Left kidney (tissue), 8 donors: ENCODE measurements at places on chromosomes 13 and 19.

DNA sequence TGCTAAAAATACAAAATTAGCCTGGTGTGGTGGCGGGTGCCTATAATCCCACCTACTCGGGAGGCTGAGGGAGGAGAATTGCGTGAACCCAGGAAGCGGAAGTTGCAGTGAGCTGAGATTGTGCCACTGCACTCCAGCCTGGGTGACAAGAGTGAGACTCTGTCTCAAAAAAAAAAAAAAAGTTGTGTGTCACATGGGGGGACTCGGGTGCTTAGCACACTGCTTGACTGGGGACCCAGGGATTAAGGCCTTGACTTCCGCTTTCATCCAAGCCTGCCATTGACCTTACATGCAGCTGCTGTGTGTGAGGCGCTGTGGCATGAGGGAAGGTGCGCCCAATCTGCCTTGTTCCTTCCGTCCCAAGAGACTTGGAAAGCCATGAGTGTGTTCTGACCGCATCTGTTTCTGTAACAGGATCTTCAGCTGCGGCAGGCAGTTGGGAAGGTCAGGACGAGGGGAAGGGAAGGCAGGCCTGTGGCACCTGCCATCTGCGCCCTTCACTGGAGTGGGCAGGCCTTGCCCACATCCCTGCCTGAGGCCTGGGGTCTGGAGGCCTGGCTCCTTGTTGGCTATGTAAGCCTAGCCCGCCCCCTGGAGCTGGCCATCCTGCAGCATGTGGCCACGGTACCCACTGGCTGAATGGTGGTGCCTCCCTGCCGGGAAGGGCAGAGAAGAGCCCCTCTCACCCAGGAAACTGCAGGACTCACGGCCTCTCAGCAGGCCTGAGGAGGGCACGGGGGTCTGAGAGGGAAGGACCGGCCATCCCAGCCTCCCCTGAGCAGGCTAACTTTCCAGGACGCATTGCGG, 23.0 kb downstream of the PPP1R37 start:
- no peak for DNase-seq

DNA sequence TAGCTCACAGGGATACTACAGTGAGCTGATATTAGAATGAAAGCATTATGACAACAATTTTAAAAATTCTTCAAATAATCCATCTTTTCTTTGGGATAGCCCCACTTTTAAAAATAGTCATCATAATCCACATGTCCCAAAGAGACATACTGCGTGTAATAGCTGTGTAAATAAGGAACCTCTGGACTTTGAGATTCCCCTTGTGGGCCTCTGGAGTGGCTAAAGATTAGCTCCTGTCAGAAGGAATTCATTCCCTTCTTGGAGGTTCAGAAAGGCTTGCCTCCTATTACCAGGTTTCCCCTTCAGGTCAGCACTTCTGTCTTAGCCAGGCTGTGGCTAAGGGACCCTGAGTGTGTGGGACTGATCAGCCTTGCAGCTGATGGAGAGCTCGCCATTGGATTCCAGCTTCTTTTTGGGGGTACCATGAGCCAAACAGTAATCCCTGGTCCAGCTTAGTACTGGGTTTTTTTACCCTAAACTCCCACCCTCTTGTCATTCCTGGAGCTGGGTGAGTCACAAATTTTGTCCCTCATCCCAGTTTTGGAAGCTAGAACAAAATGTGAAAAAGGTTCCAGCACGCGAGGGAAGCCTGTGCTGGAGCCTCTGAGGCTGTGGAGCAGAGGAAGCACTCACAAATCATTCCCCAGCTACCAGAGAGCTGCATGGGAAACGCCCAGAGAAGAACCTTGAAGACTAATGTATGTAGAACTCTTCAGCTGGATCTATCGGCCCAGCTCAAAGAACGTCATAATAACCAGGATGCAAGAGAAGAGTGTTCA, 96.7 kb downstream of the RNASEH2B start:
- DNase-seq: no peak

GRCh38 chr13:33252135-33252534, 33.4 kb downstream of the STARD13 start:
- no peak for DNase-seq

DNA sequence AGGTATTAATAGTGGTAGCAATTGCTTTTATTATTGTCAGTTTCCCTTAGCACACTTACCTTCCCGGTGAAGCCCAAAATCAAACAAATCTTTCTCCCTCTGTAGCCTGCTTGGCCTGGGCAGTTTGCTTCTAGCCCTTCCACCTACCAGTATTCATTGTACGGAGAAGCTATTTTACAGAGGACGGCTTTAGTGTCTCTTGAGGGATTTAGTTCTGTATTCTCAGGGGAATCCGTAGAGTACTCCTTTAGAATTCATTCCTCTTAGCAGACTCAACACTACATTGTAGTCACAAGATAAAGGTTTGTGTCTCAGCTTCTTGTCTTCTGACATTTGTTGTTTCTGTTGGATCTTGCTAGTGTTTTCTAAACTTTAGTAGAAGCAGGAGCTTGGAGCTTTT, 24.1 kb upstream of the WTIP start:
- no peak for DNase-seq

DNA sequence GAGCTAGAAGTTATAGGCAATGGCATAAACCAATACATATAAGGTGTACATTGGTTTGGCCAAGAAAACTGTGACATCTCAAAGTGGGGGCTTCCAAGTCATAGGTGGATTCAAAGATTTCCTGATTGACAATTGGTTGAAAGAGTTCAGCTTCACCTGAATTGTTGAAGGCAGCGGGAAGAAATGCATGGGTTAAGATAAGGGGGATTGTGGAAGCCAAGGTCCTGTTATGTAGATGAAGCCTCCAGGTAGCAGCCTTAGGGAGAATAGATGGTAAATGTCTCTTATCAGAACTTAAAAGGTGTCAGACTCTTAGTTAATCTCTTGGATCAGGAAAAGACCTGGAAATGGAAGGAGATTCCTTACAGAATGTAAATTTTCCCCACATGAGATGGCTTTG, 26.0 kb downstream of the ATP8A2 start:
- no peak for DNase-seq

GRCh38 chr19:43519436-43520088, 7.4 kb downstream of the ETHE1 start:
- peak; percentile 88 for DNase-seq

DNA sequence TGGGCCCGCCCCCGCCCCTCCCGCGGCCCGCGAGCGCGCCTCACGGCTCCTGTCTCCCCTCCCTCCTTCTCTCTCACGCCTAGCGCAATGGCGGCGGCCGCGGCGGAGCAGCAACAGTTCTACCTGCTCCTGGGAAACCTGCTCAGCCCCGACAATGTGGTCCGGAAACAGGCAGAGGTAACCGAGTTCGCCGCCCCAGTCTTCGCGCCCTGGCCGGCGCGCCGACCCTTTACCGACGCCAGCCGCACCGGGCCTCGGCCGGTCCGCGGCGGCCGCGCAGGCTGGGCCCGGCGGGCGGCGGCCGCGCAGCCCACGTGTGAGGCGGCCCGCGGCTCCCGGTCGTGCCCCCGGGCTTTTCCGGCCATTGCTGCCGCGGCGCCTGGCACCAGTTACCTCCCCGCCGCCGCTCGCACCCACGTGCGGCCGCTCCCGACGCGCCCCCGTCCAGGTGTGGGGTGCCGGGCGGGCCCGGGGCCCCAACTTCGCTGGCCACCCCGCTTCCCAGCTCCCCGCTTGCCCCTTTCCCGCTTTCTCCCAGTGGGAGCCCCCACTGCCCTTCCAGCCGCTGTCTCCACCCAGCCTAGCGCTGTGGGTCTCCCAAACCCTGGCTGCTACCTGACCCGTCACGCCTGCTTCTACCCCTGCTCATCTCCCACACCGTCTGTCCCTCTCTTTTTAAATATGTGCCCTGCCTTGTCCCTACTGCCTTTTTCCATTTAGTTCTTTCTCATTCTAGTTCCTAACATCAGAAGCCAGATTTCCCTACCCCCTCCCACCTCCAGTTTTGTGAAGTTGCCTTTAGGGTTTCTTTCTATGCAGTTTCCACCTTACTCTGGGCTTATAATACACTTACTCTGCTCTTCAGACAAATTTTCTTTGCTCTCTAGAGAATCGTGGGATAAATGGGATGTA, 23.4 kb downstream of the IPO5 start:
- DNase-seq: peak; percentile 25

GRCh38 chr13:110914331-110915056, 375 bp downstream of the ANKRD10 start:
- peak; percentile 74 for DNase-seq

DNA sequence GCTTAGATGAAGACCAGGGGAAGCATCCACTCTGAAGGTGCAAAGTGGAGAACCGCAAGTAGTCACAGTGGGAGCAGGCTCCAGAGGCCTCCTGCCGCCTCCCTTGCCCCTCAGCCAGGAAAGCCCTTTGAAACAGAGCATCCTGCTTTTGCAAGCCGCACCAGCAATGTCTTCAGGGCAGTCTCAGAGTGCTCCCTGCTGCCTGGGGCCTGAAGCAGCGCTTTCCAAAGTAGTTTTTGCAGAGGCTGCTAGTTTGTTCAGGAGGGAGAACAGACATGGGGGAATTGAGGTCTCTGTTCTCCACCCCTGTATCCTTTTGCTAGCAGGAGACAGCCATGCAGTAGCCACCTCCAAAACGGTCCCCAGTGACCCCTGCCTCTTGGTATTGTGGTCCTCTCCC, 15.8 kb upstream of the POP4 start:
- DNase-seq: no peak

- peak; percentile 90 for DNase-seq
These were observed at the start of gene ZNF793 for GRCh38 chr19:37506387-37507166. Gene ZNF793, plus strand, starts transcription at chr19:37506939. Its CDS starts 16,501 bp downstream, at chr19:37523440.

GRCh38 chr13:113084094-113084942, 21.3 kb upstream of the F7 start:
- DNase-seq: no peak

GRCh38 chr19:38182536-38183210, 41.3 kb downstream of the DPF1 start:
- no peak for DNase-seq

- no peak for DNase-seq
These were observed 2.5 kb downstream of the TMEM190 start for GRCh38 chr19:55379174-55379573.

DNA sequence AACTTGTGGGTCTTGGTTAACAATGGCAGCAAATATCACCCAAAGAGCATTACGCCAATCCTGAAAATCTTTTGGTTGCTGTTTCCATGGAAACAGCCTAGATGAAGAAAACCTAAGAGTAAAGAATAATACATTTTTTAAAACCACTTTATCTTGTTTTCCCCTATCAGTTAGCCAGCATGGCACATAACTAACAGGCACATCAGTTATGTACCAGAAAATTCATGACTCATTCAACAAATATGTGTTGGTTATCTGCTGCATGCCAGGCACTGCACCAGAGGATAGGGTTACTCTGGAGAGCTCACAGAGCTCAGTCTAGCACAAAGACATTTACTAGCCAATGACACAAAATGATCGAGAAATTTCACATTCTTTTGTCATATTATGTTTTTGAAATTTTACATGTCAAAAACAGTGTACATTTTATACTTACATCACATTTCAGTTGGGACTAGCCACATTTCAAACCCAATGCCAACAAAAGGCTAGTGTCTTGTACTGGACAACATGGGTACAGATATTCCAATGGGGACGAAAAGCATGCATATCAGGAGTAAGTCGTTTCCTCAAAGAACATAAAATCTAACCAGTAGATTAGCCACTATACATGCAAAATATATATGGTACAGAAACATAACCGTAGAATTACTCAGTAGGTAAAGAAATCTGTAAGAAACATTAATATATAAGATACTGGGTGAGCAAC, 20.3 kb downstream of the LNX2 start:
- DNase-seq: no peak

DNA sequence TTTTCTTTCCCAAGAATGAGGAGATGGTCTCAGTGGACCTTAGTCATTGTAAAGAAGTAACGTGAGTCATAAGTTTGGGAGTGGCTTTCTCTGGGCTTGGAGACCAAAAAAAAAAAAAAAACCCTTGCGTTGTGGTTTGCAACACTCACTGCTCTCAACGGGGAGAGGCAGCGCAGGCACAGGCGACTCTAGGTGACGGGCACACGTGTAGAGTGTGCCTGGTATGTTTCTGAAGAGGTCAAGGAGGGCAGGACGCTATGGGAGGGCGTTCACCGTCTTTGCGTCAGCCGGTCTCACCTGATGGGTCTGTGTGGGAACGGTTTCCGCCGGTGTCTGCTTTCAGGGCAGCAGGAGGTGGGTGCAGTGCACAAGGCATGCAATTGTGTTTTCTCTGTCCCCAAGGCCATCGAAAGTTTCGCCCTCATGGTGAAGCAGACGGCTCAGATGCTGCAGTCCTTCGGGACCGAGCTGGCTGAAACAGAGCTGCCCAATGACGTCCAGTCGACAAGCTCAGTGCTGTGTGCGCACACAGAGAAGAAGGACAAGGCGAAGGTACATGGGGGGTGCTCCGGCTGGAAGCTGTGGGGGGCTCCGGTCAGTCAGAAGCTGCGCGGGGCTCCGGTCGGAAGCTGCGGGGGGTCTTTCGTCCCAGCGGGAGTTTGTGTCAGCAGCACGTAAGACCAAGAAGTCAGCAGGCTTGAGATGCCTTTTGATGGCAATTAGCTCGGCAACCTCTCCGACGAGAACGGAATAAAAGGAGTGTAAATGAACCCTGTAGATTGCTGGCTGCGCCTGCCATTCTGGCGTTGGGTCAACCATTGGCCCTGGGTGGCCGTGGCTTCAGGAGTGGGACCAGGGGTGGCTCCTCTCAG, 40.8 kb upstream of the F7 start:
- peak; percentile 14 for DNase-seq

- DNase-seq: no peak
These were observed 85.3 kb downstream of the FLT1 start for GRCh38 chr13:28409648-28410047.

DNA sequence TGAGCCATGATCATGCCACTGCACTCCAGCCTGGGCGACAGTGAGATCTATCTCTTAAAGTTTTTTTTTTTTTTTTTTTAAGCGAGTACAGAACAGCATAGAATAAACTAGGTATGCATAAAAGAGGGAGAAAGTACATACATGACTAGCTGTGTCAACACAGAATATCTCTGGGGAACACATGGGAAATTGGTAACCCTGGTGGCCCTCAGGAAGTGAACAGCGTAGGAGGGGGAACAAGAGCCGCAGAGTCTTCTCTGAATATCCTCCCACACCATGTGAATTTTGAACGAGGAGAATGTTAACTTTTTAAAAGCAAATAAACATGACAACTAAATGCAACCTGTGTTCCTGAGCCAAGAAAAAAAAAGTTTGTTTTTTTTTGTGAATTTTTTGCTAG, 15.2 kb downstream of the PHLDB3 start:
- DNase-seq: no peak

DNA sequence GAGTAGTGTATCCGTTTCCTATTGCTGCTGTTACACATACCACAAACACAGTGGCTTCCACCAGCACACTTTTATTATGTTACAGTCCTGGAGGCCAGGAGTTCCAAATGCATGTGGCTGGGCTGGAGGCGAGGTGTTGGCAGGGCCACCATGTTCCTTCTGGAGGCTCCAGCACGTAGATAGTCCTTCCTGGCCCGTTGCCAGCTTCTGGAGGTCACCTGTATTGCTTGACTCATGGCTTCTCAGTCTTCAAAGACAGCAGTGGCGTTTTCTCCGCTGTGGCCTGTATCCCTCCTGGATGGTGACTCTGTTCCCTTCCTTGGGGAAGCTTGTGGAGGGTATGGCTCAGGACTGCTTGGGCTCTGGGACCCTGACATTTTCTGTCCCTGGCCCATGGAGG, 15.2 kb downstream of the ZNF473 start:
- DNase-seq: no peak
